ENCODE measurements at places on chromosomes 7 and 10.
A peak's percentile ranks its signal among the peaks of the same experiment; 100 is the strongest.

DNA sequence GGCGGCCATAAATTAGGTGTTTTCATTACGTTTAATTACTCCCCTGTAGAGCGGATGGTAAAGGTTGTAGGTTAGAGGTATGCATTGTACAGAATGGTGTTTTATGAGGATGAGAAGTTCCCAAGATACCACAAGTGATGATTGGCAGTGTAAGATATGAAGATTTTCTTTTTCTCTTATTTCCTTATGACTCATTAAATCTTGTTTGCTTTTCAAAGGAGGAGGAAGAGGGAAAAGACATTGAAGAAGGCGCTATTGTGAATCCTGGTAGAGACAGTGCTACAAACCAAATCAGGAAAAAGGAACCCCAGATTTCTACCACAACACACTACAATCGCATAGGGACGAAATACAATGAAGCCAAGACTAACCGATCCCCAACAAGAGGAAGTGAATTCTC is 133.9 kb downstream of the AASS start:
- DNase-seq = no peak

- no peak for DNase-seq
Observed at GRCh38 chr7:148153616-148154284, 436.8 kb upstream of the C7orf33 start.

GRCh38 chr7:100875356-100875751 is 451 bp downstream of the SRRT start:
- DNase-seq = no peak

DNA sequence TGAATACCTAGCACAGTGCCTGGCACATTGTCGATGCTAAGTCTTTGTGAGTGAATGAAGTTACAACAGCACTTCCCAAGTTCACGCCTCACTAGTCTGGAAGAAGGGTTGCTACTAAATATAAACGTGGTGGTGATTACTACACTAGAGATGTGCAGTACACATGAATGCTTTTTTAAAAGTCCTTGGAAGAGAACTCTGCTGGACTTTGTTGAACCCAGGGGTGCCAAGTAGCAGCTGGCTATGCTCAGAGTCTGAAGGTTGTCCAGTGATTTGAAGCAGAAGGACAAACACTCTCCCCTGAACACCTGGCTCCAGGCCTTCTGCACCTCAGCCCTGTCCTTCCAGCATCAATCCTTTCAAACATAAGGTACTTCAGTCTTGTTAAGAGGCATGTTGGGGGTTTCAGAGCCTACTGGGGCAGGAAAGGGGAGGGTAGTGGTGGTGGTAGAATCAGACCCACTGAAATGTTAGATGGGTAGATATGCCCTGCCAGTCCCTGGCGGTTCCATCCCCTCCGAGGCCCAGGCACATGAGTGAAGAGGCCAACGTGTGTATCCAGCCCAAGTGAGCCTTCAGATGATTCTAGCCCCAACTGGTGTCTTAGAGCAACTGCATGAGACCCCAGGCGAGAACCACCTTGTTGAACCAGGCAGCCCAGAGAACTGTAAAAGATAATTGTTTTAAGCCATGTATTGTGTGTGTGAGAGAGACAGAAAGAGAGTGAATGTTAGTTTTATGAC is 94.4 kb downstream of the TAX1BP1 start:
- DNase-seq = no peak

DNA sequence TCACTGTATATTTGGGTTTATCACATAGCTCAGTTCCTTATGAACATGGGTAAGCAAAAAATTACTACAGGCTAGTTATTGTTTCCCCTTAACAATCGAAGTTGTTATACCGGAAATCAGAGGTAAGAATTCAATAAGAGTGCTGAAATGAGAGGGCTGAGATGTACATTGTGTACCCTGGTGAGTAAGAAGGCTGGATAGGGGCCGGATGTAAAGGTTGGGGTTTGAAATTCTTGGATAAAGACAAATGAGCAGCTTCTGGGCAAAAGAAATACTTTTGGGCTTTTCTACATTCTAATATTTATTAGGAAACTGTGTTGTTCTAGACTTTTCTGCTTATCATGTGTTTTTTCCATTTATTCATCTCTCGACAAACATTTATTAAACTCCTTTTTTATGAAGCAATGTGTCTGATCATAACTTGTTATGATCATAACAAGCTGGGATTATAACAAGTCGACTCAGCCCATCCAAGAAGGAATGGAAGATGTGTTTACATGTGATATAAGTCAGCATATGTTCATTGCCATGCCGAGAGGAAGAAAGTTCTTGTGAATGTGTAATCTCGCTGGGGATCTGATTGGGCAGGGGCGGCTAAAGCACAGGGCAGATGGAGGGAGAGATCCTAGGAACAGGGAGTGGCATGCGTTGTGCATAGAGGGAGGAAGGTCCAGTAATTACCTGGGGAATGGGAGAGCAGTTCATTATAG is 155.3 kb downstream of the PLXDC2 start:
- DNase-seq = no peak

- DNase-seq = no peak
Observed at GRCh38 chr10:70096705-70097420, 35.8 kb downstream of the AIFM2 start.

GRCh38 chr7:2982831-2983230 is 60.8 kb downstream of the CARD11 start:
- DNase-seq = peak; percentile 39

- DNase-seq = no peak
Observed at GRCh38 chr7:151921451-151921850, 34.8 kb upstream of the GALNTL5 start.

DNA sequence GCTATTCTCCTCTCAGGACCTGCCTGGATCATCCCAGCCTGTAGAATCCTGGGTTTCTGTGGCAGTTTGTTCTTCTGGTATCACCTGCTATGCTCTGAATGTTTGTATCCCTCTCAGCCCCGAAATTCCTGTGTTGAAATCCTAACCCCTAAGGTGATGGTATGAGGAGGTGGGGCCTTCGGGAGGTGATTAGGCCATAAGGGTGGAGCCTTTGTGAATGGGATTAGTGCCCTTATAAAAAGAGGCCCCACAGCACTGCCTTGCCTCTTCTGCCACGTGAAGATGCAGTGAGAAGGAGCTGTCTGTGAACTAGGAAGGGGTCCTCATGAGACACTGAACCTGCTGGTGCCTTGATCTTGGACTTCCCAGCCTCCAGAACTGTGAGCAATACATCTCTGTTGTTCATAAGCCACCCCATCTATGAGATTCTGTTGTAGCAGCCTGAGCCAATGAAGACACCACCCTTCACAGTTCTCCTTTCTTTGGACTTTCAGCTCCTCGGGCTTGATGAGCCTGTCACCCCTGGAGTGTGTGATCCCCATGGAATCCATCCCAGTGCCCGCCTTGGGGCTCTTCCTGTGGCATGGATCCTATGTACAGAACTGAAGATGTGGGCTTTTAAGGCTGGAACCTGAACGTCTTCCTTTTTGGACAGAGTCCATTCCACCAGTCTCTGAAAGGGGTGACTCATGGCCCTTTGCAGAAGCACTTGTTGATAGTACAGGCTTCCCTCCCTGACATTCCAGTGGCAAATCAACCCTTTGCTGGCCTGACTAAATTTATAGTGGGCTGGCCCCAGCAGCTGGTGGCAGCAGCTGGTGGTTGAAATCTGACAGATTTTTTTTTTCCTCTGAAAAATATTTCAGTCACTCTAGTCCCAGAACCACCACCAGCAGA is 138.0 kb downstream of the TACC2 start:
- no peak for DNase-seq

DNA sequence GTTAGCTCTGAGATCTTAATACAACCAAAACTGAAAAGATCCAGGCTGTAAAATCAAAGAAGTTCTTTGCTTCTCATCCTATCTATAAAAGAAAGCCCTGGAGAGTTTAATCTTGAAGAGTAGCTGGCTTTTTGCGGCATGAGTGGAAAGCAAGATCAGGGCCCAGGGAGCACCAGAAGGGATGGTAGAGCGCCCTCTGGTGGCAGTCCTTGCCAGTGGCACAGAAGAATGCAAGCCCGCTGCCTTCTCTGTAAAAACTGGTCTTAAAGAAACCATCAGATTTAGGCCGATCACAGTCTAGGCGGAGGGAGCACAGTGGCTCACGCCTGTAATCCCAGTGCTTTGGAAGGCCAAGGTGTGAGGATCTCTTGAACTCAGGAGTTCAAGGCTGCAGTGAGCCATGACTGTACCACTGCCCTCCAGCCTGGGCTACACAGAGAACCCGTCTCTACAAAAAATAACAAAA is 35.6 kb downstream of the CPN1 start:
- DNase-seq = peak; percentile 47

DNA sequence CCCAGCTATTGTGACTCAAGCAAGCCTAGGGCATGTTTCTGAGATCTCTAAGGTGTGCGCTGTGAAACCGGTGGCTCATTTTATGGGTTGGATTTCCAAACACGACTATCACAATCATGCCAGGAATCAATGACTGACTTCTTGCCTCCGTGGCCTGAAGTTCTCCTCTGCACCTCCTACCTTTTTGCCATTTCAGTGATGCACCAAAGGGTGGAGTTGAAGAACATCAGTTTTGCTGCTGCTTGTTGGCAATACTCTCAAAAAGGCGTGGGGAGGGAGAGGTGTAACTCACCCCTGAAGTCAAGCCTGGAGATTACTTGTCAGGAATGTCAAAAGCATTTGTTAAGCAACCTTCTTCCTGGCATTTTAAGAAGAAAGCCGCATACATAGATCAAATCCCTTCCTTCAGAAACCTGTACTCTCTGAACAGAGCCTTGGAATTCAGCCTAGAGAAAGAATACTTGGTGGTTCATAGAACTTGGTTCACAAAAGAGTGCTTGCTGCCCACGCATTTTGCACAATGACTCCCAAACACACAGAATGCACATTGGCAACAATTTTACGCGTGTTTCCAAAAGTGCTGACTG is 41.0 kb downstream of the KIAA1217 start:
- DNase-seq = no peak

DNA sequence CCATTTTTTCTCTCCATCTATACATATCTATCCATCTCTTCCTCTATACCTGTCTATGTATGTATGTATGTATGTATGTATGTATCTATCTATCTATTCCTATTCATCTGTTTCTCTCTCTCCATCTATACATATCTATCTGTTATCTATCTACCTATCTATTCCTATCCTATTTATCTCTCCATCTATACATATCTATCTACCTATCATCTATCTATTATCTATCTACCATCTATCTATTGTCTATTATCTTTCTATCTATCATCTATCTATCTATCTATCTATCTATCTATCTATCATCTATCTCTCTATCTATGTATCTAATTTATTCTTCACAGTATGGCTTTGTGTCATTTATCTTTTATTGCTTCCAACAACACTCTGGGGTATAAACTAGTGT is 1124.4 kb downstream of the TYW1 start:
- DNase-seq = no peak

- DNase-seq = no peak
Observed at GRCh38 chr7:28165261-28165660, 15.3 kb downstream of the JAZF1 start.

DNA sequence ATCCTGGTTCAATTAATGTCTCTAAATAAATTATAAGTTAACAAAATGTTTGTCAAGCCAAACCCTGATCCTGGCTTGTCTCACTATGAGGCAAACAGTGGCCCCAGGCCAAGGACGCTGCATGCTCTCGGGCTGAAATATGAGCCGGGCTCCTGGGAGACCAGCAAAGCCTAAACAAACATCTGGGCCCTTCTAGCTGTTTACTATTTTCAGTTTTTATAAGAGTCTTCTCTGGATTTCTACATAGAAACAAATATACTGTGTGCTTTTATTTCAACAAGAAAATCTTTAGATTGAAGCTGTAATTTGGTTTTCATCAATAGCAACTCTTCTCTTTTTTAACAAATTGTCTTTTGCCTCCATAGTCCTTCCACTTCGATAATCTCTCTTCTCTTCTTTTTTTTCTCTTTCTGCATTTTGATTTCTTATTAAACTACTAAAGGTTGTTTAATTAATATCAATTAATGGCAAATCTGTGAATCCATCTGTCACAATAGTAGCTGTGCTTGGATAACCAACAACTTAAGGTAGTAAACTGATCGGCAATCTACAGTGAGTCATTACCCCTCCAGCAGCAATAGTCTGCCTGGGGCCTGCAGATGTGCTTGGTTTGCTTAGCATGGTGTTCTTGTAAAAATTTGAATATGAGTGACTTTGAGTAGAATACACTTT is 83.3 kb upstream of the DNAJC1 start:
- DNase-seq = no peak

GRCh38 chr10:48638739-48639527 is 34.1 kb upstream of the ARHGAP22 start:
- no peak for DNase-seq

GRCh38 chr7:36057323-36057722 is 95.7 kb upstream of the EEPD1 start:
- no peak for DNase-seq

- DNase-seq = no peak
Observed at GRCh38 chr7:121275204-121275603, 53.6 kb upstream of the WNT16 start.

DNA sequence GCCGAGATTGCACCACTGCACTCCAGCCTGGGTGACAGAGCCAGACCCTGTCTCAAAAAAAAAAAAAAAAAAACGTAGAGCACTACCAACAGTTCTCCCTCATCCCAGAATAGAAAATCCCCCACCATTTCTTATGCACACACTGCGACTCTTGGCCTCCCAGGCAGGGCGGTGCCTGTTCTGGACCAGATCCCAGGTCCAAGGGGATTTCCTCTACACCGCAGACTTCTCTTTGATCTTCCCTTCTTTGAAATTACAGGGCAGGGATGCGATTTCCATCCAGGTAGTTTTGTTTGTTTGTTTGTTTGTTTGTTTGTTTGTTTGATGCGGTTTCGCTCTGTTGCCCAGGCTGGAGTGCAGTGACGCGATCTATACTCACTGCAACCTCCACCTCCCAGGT is 91.8 kb downstream of the SEPTIN14 start:
- no peak for DNase-seq

DNA sequence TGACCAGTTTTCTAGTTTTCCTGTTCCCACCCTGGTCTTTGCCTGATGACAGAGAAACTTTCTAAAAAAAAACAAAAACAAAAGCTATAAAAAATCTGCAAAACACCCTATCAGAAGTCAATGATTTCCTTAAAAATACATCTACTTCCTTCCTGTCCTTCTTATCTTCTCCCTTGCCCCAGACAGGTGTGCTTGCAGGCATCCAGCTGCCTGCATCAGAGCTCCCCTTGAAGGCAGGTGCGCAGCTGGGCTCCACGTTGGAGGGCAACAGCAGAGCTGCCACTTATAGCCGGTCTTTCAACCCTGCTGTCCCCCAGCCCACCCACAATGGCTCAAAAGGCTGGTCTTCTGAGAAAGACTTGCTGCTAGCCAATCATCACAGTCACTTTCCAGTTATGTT is 29.8 kb downstream of the UBE2D4 start:
- DNase-seq = no peak
